ENCODE measurements at places on chromosomes 6 and 20.

DNA sequence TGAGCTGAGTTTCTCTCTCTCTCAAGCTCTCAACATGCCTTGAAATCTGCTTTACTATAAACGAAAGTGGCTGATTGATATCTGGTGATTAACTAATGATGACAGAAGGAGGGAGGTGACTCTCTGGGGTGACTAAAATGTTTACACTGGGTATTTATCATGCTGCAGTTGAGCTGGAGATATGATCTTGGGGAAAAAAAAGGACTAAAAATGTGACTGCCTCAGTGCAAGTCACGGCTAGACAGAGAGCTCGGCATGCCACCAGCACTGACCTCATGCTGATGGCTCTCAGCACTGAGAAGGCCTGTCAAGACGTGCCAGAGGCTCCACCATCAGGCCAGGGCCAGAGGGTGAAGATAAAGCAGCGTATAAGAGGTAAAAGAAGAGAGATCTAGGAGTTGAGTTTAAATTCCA lies 103.1 kb upstream of the SPACA1 start:
- no peak for DNase-seq

DNA sequence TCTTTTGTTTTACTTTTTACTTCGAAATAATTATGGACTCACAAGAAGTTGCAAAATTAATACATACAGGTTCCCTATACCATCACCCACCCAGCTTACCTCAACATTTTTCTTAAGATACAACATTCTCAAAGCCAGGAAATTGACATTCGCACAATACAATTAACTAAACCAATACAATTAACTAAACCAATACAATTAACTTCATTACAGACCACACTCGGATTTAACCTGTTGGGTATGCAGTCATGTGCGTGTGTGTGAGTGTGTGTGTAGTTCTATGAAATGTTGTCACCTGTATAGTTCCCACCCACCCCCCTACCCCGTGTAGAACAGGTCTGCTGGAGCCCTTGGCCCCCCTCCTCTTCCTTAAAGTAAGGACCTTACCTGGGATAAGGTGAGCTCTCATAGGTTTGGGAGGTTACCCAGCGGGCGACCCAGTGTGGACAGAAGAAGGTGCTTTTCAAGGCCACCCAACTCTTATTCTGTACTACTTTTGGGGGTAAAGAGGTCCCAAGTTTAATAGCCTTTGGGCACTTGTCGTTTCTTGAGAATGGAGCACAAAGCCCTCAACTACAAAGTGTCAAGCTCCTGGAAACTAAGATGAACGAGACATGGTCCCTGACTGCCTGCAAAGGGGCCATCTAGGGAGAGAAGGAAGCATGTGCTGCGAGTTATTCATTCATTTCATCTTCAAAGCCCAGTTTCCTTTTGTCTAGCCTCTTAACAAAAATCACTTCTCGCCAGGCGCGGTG lies 544 bp upstream of the STK38 start:
- DNase-seq: peak; percentile 34

- DNase-seq: peak; percentile 17
These were observed 141.1 kb downstream of the PDSS2 start for GRCh38 chr6:107318100-107318736.

DNA sequence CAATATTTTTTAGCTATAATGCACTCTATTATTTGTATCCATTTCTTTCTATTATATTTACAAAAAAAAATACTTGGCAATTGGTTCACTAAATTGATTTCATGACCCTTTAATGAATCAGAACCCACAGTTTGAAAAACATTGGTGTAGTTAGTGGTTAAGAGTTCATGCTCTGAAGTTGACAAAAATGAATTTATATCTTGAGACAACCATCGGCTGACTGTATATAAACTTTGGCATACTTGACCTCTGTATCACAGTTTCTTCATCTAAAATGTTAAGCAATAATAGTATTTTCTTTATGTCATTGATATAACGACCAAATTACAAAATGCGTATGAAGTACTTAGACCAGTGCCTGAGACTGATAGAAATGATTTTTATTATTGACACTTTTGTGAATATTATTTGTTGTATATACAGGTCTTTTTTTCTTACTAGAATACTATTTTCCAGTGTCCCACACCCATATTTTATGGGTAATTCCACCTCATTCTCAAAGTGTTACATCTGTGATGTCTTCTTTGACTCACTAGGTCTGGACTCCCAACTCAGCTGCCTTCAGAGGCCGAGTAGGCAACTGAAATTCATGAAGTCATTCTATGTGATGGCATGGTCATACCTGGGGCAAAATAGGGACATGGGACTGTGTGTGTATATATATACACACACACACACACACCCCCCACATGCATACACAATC lies 459.2 kb downstream of the RFPL4B start:
- DNase-seq: no peak

DNA sequence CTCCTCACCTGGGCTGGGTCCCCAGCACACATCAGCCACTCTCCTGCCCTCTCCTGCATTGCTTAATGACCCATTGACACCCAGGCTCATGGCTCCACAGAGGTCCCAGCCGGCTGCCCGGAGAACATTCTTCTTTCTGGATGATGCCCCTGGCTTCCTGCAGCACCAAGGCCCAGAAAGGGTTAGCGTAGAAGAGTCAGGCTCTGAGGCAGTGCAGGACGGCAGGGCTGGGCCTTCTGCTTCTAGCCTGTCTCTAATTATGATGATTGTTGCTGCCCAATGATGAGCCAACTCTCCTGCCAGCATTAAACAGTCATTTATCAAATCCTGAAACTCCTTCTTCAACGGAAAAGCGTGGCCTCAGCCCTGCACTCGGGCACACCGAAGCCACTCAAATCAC lies 66.4 kb downstream of the ZNF217 start:
- DNase-seq: no peak

DNA sequence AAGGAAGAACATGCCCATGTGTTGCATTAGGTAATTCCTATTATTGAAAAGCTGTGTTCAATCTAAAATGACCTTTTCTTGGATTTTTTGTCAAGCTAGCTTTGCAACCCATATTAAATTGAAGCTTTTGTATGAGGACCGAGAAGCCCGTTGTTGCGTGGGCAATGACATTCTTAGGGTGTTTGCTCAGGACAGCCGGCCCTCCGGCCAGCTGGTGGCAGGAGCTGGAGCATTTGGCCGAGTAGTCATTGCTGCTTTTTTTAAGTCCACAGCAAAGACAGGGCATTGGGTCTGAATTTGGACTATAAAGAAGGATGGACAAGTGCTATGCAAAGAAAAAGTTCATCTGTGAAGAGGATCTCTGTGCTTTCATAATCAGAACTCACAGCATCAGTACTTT lies 365.8 kb downstream of the SAMD5 start:
- DNase-seq: no peak

- peak; percentile 86 for DNase-seq
These were observed 398 bp downstream of the ZBTB2 start for GRCh38 chr6:151390851-151391470.

- DNase-seq: no peak
These were observed 135.1 kb downstream of the SAMD5 start for GRCh38 chr6:147643341-147644200.

- DNase-seq: no peak
These were observed 225.3 kb upstream of the CST7 start for GRCh38 chr20:24723647-24724352.

DNA sequence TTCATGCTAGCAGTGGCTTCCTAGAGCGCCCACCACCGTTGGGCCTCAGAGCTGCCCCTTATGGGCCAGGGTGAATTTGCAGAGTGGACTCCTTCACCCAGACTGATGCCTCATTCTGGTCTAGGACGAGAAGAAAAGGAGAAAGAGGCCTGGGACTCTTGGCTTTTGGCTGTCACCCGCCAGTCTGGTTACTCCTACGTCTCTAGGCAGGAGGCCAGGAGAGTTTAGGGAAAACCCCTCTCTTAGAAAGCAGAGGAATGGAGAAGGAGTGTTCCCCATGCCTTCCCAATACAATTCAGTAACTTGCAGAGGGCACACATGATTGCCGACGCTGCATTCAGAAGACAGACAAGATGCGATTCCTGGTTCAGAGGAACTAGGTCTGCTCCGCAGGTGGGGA lies 70.1 kb downstream of the CDC5L start:
- DNase-seq: no peak
